Natural killer cell (primary cell): ENCODE measurements at places on chromosomes 1 and 21. TPM values are rescaled to one million over a fixed set of nuclear protein-coding genes. Genes with fewer than 3 reads are reported as not detected.
A peak's percentile ranks its signal among the peaks of the same experiment; 100 is the strongest.

Gene LRRC8B
- 2.9 TPM for total RNA-seq

Gene NBPF11
- total RNA-seq, result 22.6 TPM

Gene NOL9
- 40.7 TPM for total RNA-seq

Gene RHD
- total RNA-seq, result not detected

Gene RPE65
- total RNA-seq, result not detected

Gene RGS5
- total RNA-seq, result 0.12 TPM

Gene LENEP
- not detected for total RNA-seq

Gene SLC19A2
- 5.3 TPM for total RNA-seq

Gene A3GALT2
- not detected for total RNA-seq

Gene CFHR4
- total RNA-seq, result not detected

Gene PLPP3
- total RNA-seq, result 0.11 TPM

- DNase-seq, result no peak
These were observed 19.3 kb upstream of the KLHDC8A start for GRCh38 chr1:205375835-205376545.

DNA sequence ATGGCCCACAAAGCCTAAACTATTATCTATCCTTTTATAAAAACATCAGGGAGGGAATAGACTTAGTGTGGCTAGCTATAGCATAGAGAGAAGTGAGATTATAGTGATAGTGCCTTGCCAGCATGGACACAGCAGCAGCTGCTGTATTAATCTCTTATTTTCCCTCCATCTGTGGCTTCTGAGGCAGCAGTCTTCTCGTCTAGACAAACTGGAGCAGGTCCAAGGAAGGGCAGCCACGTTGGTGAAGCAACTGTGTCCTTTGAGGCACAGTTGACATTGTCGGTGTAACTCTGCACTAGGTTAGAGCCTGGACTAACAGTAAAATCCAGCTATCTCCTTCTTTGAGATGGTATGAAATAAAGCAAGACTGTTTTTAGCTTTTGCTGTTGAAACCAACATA lies 131.3 kb downstream of the CACHD1 start:
- no peak for DNase-seq

DNA sequence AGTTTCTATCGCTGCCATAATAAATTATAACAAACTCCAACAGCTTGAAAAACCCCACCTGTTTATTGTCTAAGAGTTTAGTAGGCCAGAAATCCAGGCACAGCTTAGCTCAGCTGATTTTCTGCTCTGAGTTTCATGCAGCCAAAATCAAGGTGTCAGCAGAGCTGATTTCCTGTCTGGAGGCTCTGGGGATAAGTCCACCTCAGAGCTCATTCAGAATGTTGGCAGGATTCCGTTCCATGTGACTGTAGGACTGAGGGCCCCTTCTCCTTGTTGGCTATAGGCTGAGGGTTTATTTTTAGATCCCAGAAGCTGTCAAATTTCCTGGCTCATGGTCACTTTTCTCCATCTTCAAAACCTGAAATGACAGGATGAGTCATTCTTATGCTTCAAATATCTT lies 91.6 kb upstream of the CHODL start:
- no peak for DNase-seq

- peak; percentile 62 for DNase-seq
These were observed 4.1 kb downstream of the ZC3H12A start for GRCh38 chr1:37478451-37478881.

GRCh38 chr1:112544751-112545150 lies 36.0 kb downstream of the WNT2B start:
- no peak for DNase-seq

DNA sequence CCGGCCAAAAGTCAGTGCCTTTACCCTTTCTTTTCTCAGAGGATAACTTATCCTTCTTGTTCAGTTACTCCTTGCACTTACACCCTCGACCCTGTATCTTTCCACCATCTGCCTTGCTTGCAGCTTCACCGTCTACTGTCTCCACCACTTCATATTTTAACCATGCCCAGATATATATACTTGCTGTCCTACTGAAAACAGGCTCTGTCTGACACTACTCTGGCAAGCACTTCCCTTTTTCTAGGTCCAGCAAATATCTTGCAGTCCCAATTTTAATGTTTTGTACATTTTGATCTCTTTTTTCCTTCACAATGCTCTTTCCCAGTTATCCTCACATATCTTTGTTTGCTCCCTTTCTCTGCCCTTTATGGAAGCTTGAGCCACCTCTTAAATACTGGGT lies 308.6 kb downstream of the TPR start:
- DNase-seq, result no peak

GRCh38 chr1:228497817-228498216 lies 10.6 kb downstream of the RNF187 start:
- no peak for DNase-seq

DNA sequence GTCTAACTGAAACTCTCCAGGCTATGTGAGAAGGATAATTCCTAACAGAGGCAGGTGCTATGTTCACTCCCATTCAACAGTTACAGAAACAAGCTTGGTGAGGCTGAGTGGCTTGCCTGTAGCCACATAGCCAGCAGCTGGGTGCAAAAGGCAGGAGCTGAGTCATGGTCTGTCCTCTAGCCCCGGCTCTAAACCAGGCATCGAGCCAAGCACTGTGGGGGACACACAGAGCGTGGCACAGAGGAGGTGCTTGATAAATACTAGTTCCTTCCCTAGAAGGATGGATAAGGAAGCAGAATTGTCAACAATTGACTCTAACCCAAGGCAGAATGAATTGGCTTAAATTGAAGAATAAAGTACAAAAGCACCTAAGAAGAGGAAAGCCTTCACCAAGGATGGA lies 10.4 kb upstream of the KCNA2 start:
- no peak for DNase-seq

DNA sequence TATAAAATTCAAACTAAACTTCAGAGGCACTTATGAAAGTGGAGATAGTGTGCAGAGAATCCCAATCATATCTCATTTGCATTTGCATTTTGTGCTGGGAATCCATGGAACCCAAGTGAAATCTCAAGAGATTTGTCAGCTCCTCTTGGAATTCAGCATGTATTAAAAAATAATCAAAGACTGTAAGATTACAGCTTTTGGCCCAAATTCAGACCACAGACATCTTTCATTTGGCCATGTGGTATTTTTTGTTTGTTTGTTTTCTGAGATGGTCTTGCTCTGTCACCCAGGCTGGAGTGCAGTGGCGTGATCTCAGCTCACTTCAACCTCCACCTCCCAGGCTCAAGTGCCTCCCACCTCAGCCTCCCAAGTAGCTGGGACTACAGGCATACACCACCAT lies 3.8 kb upstream of the CACYBP start:
- no peak for DNase-seq

GRCh38 chr21:41230497-41230896 lies 62.5 kb downstream of the BACE2 start:
- DNase-seq, result no peak

DNA sequence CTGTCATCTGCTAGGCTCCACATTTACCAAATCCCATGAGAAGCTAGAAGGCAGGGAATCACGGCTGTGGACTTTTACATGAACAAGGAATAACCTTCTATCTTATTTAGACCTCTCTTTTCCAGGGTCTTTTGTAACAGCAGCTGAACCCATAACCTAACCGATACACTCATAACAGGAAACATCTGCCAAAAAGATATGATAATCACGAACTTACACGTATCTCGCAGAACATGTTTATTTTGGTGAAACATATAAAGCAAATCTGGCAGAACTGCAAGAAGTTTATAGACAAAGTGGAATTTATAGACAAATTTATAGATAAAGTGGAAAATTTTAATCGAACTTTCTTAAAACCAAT lies 20.4 kb downstream of the TINAGL1 start:
- no peak for DNase-seq
